Osteocyte (in vitro differentiated cells): ENCODE measurements at places on chromosomes 5 and 9. TPM values are rescaled to one million over a fixed set of nuclear protein-coding genes. Genes with fewer than 3 reads are reported as not detected.

DNA sequence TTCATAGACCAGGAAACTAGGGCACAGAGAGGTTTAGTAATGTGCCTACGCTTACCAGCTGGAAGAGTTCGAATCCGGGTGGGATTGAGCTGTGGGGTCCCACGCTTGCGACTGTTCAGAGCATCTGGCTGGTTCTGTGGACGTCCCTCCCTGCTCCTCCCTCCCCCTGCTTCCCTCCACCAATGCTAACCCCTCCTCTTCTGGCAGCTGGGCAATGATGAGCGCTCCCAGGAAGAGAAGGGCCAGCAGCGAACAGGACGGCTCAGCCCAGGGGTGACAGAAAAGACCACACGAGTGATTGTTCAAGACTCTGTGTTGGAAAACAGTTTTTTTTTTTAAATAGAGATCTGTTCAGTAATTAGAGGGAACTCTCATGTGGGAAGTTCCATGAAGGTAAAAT lies 6.9 kb downstream of the FAM163B start:
- peaks cover 28% of the 10 kb centered on the region for H3K27me3 ChIP-seq
- no peak for DNase-seq
- no peak overlapping the region for H3K27ac ChIP-seq
- H3K4me3 ChIP-seq = no peak overlapping the region

GRCh38 chr5:14574096-14574495 lies 7.5 kb upstream of the OTULINL start:
- no peaks in the 10 kb centered on the region for H3K36me3 ChIP-seq
- no peaks in the 10 kb centered on the region for H3K4me1 ChIP-seq
- H3K27ac ChIP-seq = no peak overlapping the region
- H3K27me3 ChIP-seq = peaks cover 50% of the 10 kb centered on the region
- DNase-seq = no peak
- no peak overlapping the region for H3K4me3 ChIP-seq

DNA sequence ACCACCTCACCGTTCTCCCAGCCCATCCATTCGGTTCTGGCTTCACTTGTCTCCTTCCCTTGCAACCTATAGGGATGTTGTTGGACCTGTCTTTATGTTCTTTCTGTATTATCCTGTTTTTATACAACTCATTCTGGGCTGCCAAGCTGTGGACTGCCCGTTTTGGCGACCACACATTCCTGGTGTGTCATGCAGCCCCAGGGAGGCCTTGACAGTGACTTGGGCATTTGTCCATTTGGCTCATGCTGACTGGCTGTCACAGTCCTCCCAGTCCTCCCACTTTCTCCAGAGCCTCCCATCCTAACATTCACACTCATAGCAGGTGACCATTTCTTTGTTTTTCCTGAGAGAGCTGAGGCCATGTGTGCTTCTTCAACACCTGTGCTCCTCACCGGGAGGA lies 136.4 kb downstream of the SLF1 start:
- H3K4me3 ChIP-seq = no peak overlapping the region
- H3K36me3 ChIP-seq = no peaks in the 10 kb centered on the region
- no peak for DNase-seq

GRCh38 chr5:39526914-39527477 lies 102.2 kb upstream of the DAB2 start:
- H3K27ac ChIP-seq = peak overlapping the region; percentile 90
- H3K27me3 ChIP-seq = no peaks in the 10 kb centered on the region
- H3K4me3 ChIP-seq = no peak overlapping the region
- no peak for DNase-seq

SH2D3C gene
- total RNA-seq = 19.3 and 20.4 TPM in 2 replicates
